Left ventricle myocardium inferior (tissue), 1 donor: ENCODE measurements at places on chromosomes 1 and 21. TPM values are rescaled to one million over a fixed set of nuclear protein-coding genes. Genes with fewer than 3 reads are reported as not detected.

The RGS18 gene
- total RNA-seq, result 0.71 TPM

DNA sequence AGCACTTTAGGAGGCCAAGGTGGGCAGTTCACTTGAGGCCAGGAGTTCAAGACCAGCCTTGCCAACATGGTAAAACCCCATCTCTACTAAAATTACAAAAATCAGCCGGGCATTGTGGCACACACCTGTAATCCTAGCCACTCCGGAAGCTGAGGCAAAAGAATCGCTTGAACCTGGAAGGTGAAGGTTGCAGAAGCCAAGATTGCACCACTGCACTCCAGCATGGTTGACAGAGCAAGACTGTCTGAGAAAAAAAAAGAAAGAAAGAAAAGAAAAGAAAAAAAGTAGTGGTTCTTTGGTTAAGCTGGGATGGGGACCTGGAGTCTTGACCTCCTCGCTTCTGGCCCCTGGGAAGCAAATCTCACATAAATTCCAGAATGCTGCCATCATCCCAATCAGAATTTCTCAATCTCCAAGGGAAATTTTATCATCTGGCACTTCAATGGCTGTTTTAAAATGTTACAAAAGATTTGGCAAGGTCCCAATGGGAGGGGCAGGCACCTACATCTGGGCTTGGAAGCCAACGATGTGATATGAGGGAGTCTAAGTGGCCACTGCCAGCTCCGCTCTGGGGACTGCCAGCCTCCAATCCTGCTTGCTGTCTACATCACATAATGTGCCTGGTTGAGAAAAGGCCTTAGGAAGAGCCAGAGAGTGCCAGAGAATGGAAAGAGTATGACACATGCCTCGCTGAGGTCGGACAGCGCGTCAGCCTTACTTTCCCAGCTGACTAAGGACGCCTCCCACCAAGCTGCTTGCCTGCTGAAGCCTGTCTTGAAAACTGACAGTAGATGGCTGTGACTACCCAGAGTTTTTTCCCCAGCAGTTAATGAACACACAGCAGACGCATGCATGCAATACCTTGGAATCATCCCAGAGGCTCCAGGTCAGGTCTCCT lies 42.1 kb upstream of the SRP9 start:
- no peak overlapping the region for H3K4me3 ChIP-seq
- H3K27me3 ChIP-seq, result no peaks in the 10 kb centered on the region
- DNase-seq, result peak; percentile 68
- H3K4me1 ChIP-seq, result peaks cover 25% of the 10 kb centered on the region
- peak overlapping the region; percentile 79 for H3K27ac ChIP-seq

DNA sequence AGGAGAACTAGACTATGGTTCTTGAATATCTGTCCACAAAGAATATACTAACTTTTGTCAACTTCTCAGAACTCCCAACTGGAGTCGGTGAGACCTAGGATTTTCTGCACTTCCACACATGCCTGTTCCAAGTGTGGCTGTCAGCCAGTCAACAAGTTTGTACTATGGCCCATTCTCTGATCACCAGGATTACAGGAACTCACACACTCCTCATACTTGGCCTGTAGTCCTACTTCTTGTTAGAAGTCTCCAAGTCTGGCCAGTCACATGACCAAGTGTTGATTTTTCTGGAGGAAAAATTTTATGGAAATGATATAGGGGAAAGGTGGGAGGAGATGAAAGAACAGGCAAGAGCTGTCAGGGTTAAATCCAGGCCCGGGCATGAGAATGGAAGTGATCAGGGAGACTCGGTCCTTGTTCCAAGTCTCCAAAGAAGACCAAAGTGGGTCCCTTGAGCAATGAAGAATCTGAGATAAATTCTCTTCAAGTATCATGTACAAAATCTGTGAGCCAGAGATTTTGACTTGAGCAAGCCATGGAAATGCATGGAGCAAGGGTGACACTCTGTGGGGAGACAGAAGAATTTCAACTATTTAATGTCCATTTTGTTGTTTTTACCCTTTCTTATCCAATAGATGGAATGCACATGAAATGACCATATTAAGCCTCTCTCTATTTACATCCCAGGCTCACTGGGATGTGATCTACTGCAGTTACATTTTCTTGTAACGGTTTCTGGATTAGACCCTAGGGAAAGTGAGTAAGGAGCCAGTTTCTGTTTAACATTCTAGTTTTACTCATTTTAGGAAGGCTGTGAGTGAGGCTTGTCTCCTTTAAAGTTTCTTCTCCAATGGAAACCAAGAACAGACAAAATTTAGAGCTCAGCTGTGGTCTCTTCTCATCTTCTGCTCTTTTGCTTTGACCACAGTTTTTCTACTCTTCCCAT lies 320.9 kb downstream of the ASTN1 start:
- H3K4me3 ChIP-seq, result no peak overlapping the region
- H3K4me1 ChIP-seq, result peaks cover 26% of the 10 kb centered on the region
- no peak overlapping the region for H3K27ac ChIP-seq
- no peaks in the 10 kb centered on the region for H3K36me3 ChIP-seq

GRCh38 chr1:241706257-241706656 lies 54.2 kb downstream of the WDR64 start:
- no peak overlapping the region for H3K4me3 ChIP-seq
- H3K27me3 ChIP-seq, result no peaks in the 10 kb centered on the region
- no peak for DNase-seq
